ENCODE measurements at places on chromosomes 3 and 15.

DNA sequence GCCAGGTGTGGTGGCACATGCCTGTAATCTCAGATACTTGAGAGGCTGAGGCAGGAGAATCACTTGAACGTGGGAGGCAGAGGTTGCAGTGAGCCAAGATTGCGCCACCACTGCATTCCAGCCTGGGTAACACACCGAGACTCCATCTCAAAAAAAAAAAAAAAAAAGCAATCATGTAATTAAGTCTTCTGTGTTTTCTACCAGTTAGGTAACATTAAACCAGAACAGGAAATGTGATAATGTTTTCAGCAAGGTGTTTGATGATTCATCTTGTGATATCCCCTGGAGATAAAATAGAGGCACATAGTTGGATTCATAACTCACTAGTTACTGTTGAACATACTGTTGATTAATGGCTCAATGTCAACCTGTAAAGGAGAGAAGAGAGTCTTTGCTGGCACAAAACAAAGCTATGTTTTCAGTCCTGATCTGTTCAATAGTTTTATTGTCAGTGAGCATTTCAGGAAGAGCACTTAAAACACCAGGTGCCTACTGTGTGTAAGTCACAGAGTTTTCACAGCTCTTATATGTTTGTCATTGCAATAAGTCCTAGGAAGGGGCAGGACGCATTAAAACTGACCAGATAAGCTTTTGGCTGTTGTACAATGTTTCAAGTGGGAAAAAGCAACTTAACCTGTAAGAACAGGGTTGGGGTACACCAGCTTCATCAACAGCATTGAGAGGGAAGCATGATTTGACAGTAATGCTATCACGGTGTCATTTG is 19.5 kb downstream of the DNAJB11 start:
- DNase-seq = peak; percentile 45

GRCh38 chr3:44030687-44031305 is 210.9 kb upstream of the TOPAZ1 start:
- no peak for DNase-seq

DNA sequence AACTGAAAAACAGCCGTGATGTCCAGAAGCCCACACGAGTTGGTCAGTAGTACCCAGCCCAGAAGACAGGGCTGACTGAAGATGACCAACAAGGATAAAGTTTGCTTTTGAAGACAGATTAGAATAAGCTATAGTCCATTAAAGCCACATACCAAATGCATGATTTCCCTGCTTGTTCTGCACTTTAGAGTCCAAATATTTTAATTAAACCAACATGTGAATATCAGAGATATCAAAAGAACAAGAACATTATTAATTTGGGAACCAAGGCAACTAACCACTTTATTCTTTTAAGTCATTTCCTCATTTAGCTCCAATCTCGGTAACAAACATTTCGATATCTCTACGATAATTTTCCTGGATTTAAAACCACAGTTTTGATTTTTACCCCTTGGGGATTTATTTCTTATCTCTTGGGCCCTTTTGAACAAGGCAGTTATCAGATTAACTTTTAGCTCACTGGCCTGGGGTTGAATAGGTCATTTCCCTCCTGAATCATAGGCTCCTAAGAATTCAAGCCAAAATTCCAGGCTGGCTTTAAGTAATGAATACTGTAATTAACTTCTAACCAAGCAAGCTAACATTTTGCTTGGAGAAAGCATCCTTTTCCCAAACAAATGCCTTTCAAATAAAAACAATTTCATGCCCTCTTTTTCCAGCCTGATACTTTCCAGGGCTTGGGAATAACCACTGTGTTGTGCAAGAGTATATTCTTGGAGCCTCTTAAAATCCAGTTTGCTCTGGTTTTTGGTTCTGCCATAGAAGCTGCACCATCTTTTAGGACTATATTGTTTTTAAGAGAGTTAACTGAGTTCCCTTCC is 102.9 kb upstream of the NR2E3 start:
- DNase-seq = no peak

- DNase-seq = no peak
These were observed 214.3 kb upstream of the LINGO1 start for GRCh38 chr15:77846986-77847385.

GRCh38 chr3:182905623-182906022 is 74.7 kb downstream of the DCUN1D1 start:
- no peak for DNase-seq

GRCh38 chr3:132209855-132210254 is 107.4 kb upstream of the ACP3 start:
- DNase-seq = no peak

GRCh38 chr15:57769266-57769665 is 62.8 kb downstream of the POLR2M start:
- no peak for DNase-seq

DNA sequence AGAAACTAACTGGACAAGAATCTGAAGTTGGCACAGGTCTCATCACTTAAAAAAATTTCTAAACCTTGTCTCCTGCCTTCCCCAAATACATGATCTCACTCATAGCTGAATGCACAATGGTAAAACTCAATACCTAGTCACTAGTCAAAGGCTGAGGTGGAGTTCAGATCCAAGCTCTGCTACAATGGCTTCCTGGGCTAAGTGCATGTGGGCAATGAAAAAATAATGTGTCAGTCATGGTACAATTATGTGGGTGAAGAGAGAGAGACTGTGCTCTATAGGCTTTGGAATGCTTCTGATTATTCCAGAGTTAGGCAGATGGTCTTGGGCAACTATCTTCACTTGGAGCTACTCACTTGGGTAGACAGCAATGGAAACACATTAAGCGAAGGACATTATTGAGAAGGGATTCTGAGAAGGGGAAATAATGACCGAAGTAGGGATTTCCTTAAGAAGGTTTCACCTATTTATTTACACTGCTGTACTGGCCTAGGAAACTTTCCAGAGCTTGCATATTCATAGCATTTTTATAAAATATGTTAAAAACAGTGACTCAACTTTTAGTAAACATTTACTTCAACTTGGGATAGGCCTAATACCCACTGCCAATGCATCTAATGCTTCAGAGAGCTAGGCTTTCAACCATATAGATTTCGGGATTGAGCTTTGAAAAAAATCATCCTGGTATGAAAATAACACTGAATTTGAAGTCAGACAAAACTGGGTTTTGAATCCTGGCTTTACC is 58.7 kb upstream of the PLXND1 start:
- no peak for DNase-seq

GRCh38 chr3:129116482-129116946 is 5.1 kb downstream of the RAB43 start:
- peak; percentile 30 for DNase-seq
